ENCODE measurements at places on chromosomes 5 and 9.

DNA sequence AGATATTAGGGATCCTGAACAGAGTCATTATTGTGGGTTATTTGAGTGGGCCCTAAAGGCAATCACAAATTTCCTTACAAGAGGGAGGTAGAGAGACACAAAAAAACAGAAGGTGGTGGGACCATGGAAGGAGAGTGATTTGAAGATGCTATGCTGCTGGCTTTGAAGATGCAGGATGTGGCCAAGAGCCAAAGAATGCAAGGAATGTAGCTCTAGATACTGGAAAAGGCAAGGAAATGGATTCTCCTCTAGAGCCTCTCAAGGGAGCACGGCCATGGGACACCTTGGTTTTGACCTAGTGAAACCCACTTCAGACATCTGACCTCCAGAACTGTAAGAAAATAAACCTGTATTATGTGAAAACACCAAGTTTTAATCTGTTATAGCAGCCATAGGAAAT lies 53.8 kb downstream of the TTC39B start:
- no peak for DNase-seq

DNA sequence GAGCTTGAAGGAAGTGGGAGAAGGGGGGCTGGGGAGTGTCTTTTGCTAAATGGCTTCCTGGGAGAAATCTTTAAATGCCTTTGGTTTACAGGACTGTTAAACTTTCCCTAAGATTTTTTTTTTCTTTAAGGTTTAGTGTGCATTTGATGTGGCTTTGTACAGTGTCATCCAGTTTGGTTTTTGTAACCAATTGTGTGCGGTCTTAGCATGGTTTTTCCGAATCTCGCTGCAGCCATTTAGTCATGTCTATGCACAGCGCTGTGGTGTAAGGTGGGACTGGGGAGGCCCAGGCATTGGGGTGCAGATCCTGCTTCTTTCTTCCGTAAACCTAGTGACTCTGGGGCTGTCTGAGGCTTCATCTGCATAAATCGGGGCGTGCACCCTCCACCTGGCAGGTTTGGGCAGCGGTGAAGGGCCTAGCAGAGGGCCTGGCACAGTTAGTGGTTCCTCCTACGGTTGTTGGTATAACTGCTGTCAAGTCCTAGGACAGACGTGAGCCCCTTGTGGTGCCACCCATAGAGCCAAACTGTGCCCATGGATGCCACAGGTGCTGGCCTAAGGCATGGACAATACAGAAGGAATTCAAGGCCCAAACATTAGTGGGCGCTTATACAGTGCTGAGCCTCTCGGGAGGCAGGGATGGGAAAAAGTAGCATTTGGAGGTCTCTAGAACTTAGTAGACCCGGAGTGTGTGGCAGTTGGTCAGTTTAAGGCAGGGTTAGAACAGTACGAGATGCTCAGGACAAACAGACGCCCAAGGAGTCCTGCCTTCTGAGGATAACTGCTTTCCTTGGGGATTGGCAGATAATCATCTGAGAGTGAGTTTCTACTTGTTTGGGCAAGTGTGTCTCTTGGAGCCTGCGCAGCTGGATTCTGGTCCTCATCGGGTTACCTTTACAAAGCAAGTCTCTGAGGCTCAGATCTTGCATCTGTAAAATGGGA lies 1.5 kb downstream of the PRRC2B start:
- no peak for DNase-seq

GRCh38 chr9:13485068-13485596 lies 205.6 kb upstream of the MPDZ start:
- DNase-seq, result no peak

GRCh38 chr9:32579706-32580331 lies 6.9 kb upstream of the NDUFB6 start:
- DNase-seq, result no peak

DNA sequence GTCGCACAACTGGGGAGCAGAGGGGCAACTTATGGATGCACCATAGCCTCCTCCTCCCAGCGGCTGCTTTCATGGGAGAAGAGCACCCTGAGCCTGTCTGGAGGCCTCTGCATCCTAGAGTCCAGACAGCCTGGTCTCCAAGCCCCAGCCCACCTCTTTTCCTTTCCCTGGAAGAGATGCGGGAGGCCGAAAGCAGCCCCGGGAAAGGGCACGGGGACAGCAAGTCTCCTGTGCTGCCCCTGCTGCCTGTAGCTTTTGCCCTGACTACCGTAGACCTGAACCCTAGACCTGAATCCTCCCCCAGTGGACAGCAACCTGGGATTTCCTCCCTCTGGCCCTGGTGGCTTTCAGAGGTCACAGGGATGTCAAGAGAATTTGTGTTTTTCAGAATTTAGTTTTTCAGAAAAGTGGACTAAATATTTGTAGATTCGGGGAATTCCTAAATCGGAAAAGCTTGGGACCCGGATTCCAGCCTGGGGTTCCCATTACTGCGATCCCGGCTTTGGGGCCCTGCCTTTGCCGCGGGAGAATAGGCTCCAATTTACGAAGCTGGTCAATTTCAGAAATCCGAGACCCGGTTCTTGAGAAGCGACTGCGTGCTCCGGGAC lies 4.3 kb upstream of the PITX1 start:
- DNase-seq, result no peak

DNA sequence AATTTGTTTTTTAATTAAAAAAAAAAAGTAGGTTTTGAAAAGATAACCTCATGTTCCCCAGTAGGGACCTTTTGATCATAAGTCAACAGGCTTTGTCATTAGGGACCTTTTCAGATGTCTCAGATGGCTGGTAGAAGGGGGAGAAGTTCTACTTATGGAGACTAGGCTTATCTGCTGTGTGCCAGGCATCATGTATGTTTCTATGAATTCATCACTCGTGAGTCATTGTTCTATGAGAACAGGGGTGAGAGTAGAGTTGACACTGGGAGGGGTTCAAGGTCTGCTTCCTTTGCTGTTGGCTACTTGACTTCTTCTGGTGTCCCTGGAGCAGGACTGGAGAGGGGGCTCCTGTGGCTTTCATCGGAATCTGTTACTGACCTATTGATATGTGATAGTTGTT lies 138.8 kb downstream of the KDM4C start:
- no peak for DNase-seq

- DNase-seq, result no peak
Measured at GRCh38 chr5:9515436-9515835, 30.4 kb downstream of the SEMA5A start.

DNA sequence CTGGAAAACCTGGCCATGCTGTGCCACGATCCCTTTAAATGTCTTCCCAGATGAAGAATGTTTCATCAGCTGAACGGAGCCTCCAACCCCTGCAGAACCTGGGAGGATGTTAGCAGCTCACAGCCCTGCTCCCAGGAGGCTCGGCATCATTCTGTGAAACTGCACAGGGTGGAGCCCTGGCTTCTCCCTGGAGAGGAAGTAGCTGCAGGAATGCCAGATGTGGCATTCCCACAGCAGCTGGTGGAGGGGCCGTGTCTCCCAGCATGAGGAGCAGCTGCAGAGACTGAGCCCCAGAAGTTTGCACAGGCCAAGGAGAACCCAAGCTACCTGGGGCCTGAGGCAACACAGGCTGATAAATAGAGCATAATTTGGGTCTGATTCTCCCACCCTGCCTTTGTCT lies 165.8 kb upstream of the MAP3K1 start:
- no peak for DNase-seq

- no peak for DNase-seq
Measured at GRCh38 chr9:98178874-98179850, 13.3 kb downstream of the CORO2A start.

- DNase-seq, result no peak
Measured at GRCh38 chr5:170865622-170866021, 3.8 kb downstream of the RANBP17 start.

Measured in substantia nigra (tissue), 51 donors.